Activated T-helper 2 cell treated with anti-CD3 and anti-CD28 coated beads, Interferon-gamma antibody, Interleukin-2, Interleukin-4, amounts not matched to agents 10 μg/mL and 5 μg/mL and 100 μg/mL, durations not matched to agents 14 hours and 24 hours and 36 hours (primary cell): ENCODE measurements at places on chromosomes 3 and 15. TPM values are rescaled to one million over a fixed set of nuclear protein-coding genes. Genes with fewer than 3 reads are reported as not detected.

DNA sequence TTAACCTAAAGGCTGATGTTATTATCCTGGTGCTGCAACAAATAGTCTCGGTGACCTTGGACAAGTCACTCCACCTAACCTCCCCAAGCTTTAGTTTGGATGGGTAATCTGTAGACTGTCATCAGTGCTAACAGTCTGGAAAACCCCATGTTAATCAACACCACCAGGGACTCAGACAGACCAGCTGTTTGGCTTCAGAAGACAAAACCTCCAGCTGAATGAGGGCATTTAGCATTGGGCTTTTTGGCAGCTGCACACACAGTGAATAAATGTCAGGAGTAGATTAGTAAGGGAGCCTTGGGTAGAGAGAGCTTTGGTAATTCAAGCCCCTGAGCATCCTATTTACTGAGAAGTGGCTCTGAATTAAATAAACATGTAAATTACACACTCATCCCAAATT lies 24.9 kb upstream of the C3orf80 start:
- no peak for DNase-seq

DNA sequence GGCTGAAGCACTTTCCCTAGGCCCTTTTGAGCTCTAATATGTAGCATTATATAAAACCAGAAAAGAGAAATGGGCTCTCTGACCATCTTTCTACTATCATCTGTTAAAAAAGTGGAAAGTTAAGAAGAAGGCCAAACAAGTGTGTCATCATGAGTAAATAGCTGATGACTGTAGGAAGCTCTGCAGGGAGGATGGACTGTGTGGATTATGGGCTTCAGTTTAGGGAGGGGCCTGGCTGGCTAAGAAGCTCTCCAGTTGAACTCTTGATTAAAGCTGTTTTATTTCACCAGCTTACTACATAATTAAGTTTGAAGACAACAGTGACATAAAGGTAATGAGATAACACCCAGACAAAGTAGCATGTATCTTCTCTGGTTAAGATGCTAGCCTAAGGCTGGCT lies 30.6 kb downstream of the INTS14 start:
- no peak for DNase-seq

- DNase-seq, result no peak
Measured at GRCh38 chr3:188207941-188208515, 54.1 kb downstream of the LPP start.

GRCh38 chr3:135762188-135762856 lies 203.2 kb upstream of the PPP2R3A start:
- no peak for DNase-seq

ERICH6 gene
- 0.21 and 0.39 TPM in 2 replicates for total RNA-seq

SNTN gene
- not detected in 2 replicates for total RNA-seq

RPS17 gene
- total RNA-seq, result 2,500 and 2,516 TPM in 2 replicates

ECE2 gene
- not detected in 2 replicates for total RNA-seq
